ENCODE measurements at places on chromosomes 12 and 14.

- DNase-seq, result peak; percentile 42
These were observed 73.3 kb downstream of the NDUFA12 start for GRCh38 chr12:94930216-94930654.

DNA sequence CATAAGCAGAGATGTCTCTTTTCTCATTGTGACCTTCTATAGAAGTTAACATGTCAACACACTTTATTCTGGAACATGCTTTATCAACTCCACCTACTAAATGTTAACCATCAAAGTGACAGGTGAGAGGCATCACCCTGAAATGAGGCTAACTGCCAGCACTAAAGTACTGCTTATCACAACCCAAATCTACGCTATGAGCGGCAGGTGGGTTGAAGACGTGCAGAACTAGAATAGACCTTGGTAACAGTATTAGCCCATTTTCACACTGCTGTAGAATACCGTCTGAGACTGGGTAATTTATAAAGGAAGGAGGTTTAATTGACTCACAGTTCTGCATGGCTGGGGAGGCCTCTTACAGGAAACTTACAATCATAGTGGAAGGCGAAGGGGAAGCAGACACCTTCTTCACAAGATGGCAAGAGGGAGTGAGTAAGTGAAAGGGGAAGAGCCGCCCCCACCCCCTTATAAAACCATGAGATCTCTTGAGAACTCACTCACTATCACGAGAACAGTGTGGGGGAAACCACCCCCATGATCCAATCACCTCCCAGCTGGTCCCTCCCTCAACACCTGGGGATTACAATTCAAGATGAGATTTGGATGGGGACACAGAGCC is 359.0 kb downstream of the SEC23A start:
- no peak for DNase-seq

GRCh38 chr12:20429852-20430251 is 61.5 kb downstream of the PDE3A start:
- DNase-seq, result no peak

DNA sequence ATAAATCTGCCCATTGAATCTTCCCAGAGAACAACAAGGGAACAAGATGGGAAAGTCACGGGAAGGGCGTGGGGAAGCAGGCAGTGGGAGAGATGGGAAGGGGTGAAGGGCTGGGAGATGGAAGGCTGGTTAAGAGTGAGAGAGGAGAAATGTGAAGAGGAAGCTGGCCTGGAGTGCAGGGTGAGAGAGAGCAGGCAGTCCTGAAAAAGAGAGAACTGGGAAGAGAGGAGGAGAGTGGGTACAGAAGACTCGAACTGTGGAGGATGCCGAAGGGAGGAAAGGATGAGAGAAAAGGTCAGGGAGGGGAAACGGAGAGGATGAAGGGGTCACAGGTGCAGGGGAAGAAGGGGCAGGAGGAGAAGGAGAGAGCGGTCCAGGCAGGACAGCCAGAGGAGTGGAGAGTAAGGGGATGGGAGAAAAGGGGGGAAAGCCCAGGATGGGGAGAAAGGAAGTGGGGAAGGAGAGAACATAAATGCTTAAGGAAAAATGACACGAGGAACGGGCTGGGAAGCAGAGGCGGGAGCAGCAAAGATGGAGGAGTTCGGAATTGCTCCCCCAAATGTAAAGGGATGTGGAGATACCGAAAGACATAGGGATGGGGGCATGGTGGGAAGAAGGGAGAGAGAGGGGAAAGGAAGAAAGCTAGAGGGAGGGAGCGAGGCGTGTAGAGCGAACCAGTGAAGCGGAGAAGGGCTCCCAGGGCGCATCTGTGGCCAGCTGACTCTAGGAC is 1.2 kb downstream of the PIANP start:
- no peak for DNase-seq

DNA sequence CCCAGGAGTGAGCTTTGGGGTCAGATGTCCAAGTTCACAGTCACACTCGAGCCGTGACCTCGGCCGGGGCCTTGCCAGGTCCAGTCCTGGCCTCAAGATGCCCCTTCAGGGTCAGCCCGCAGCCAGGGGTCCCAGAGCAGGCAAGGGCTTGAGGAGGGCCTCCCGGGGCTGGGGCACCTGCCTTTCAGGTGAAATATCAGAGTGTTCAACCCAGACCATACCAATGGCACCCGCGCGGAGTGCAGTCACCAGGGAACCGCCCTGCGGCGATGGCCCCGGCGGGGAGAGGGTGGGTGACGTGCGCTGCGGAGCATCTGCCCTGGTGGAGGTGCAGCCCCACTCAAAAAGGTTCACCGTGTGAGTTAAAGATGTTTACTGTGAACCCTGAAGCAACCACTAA is 16.9 kb downstream of the LRCOL1 start:
- DNase-seq, result no peak

DNA sequence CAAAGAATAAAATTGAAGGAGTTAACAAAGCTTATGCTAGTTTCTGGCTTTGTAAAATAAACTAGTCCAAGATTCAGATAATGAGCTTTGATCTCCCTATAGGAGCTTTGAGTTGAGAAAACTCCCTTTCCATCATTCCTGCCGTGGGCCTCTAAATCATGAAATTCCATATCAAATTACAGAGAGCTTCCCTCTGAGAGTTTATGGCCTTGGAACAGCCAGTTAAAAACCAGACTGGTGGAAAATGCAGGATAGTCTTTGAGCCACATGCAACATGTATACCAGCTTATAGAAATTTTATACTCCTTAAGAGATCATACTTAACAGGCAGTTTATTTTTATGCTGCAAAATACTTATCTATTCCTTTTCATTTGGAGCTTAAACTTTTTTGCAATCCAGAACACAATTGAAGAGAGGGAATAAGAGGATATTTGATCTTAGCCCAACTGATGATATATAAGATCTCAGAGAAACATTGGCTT is 175.8 kb upstream of the ATP2B1 start:
- no peak for DNase-seq

- peak; percentile 58 for DNase-seq
These were observed 64.2 kb downstream of the PHETA1 start for GRCh38 chr12:111304642-111305071.

- no peak for DNase-seq
These were observed 1.9 kb upstream of the DYNC1H1 start for GRCh38 chr14:101962503-101962874.

All from HuH-7 (cell line).